Stimulated activated CD4-positive, alpha-beta T cell treated with anti-CD3 and anti-CD28 coated beads, Interleukin-4, amount 100 ng/mL, for 24 hours (primary cell): ENCODE measurements at places on chromosomes 3 and 15.
A peak's percentile ranks its signal among the peaks of the same experiment; 100 is the strongest.

DNA sequence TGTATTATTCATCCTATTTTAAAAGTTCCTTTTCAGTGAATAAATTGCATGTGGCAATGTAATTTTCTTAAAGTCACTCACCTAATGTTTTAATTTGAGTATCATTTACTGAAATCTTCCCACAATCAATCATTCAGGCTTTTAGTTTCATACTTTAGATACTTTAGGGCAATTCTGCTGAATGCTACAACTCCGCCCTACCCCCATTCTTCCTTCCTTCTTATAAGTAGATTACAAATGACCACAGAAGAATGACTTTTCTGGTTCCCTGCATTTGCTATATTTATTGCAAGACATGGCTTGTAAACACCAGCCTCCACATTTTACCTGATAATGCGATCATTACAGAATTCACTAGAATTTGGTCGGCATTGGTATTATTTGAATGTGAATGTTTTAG is 1061.9 kb downstream of the FHIT start:
- DNase-seq, result no peak

DNA sequence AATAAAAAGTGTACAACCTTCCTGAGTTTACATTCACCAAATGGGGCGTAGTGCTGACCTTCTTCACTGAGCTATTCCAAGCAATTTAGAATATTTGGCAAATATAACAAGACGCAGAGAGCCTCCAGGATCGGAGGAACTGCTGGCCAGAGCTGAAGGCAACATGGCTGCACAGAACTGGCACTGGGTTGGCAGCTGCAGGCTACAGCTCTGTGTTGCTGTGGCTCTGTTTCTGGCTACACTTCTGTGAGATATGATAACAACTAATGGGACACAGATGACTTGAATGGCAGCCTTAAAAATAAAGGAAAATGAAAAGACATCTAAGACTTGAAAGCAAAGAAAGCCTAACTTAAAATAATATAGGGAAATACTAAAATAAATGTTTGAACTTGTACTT is 10.8 kb upstream of the SLC6A20 start:
- no peak for DNase-seq

DNA sequence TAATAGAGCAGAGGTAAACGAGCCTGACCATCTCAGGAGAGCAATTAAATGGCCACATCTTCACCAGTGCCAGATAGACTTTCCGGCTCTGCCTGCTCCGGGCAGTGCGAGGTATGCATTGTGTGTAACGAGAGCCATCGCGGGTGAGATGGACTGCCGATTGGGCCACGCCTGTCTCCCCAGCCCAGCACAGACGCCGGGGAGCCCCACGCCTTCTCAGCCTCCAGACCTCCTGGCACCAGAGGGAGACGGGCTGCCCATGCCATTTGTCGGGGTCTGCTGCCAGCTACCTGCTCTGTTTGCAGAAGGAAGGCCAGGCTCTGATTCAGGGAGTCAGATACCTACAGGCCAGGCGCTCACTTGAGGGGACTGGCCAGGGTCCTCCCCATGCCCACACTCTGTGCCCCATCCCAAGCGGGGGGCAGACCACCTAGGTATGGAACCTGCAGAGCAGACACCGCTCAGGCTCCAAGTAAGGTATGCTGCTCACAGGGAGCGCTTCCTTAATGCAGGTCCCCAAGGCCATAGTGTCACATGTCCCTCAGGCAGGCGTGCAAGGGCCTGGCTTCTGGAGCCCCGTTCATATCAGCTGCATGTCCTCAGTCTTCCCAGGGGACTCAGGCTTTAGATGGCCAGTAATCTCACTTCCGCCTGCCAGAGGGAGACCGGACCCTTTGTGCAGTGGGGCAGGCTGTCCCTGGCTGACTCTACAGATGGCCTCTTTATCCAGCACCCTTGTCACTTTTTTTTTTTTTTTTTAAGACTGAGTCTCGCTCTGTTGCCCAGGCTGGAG is 62.2 kb downstream of the DNAJB8 start:
- DNase-seq, result no peak

- no peak for DNase-seq
Observed at GRCh38 chr15:70517194-70517590, 246.2 kb downstream of the UACA start.

- peak; percentile 76 for DNase-seq
Observed at GRCh38 chr3:16849229-16849628, 35.5 kb upstream of the PLCL2 start.

GRCh38 chr3:4495294-4496086 is 2.3 kb downstream of the ITPR1 start:
- DNase-seq, result no peak

DNA sequence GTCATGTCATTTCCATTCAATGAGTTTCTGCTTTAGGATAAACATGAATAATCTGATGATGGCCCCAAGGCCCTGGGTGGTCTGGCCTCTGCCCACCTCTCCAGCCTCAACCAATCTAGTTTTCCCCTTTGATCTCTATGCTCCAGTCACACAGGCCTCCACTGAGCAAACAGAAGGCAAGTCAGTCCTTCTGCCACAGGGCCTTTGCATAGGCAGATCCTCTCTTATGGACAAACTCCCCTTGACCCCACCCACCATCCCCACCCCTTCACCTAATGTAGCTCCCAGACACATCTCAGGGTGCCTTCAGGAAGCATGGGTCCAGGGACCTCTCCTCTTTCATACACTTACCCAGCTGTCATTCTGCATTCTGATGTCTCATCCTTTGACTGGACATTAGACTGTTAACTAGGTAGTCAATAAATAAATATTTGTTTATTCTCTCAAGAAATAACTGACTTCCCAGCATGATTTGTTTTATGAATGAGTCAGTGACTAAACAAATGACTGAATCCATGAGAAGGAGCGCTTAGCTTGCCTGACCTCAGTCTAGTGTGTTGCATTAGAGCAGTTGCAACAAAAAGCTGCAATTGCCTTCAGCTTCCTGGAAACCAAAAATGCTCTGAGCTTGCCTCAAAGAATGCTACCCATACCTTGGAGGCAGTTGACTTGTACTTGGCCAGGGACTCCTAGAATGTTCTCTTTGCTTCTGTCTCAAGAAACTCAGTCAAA is 386.6 kb upstream of the WNT5A start:
- DNase-seq, result no peak

DNA sequence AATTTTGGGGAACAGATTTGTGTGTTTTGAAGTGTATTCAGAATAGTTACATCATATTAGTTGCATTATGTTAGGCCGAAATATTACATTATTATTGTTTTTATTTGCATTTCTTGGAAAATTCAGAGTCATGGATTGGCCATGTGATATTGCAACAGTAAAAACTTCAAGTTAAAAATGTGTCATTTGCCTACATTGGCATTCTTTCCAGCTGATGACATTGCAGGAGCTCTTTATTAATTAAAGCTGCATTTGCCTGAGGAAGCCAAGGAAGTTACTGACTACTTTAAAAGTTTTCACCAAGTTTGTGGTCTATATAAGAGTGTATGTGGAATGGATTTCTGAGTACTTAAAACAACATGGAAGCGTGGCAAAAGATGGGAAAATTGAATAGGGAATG is 726.4 kb upstream of the SGO1 start:
- DNase-seq, result no peak

- DNase-seq, result no peak
Observed at GRCh38 chr3:193230610-193231009, 10.4 kb upstream of the PLAAT1 start.

DNA sequence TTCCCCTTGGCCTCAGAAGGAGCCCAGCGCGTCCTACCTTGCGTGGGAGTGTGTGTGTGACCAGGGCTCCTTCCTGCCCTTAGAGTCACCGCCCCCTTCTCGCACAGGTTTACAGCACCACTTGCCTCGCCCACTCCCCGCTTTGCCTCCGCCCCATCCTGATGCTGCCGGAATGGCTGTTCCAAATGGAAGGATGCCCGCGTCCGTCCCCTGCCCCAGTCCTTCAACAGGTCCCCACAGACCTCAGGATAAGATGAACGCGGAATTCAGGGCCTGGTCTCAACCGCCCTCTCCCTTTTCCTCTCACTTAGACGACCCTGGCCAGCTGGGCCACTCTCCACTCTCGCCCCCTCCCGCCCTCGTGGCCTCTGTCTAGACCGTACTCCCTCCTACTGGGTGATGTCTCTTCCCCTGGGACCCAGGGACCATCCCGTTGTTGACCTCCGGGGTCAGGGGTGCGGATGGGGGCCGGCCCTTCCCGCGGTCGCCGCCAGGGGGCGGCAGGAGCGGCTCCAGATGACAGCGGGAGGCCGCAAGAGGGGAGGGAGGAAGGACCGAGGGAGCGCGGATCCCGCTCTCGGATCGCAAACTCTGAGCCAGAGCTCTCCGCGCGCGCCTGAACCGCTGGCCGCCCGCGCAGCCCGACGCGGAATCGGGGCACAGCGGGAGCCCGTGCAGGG is at the start of gene THSD4:
Gene THSD4 (plus strand): TSS at position 585 of the 680 bp plus-strand sequence.
- DNase-seq, result peak; percentile 58

GRCh38 chr3:160949460-160949859 is 155.7 kb downstream of the B3GALNT1 start:
- DNase-seq, result no peak

GRCh38 chr15:71448688-71449114 is 333.4 kb downstream of the THSD4 start:
- peak; percentile 6 for DNase-seq

GRCh38 chr3:13236557-13237173 is 163.4 kb upstream of the IQSEC1 start:
- no peak for DNase-seq

DNA sequence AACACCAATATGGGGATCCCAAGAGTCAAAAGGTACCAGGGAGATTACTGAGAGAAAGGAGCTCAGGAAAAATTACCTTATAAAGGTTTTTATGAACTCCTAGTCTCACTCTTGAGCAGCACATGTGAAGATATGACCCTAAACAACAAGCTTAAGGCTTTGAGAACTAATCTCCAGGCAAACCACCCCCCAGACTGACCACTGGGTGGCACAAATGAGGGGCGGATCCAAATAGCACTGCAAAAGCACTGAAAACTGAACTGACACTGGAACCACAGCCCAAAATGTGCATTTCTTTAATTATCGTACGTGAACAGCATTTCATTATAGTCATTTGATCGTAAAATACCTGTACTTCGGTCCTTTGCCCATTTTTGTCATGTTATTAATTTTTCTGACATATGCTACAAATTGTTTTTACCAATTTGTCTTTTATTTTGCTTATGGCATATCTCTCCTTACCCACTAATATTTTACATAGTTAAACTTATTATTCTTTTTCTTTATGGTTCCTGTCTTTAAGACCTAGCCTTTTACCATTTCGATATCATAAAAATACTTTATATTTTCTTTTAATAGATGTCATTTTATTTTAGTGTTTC is 31.5 kb upstream of the TFDP2 start:
- peak; percentile 10 for DNase-seq

GRCh38 chr3:48715174-48715800 is 1.7 kb downstream of the IP6K2 start:
- no peak for DNase-seq

GRCh38 chr15:66110864-66111263 is 142.7 kb downstream of the MEGF11 start:
- no peak for DNase-seq

DNA sequence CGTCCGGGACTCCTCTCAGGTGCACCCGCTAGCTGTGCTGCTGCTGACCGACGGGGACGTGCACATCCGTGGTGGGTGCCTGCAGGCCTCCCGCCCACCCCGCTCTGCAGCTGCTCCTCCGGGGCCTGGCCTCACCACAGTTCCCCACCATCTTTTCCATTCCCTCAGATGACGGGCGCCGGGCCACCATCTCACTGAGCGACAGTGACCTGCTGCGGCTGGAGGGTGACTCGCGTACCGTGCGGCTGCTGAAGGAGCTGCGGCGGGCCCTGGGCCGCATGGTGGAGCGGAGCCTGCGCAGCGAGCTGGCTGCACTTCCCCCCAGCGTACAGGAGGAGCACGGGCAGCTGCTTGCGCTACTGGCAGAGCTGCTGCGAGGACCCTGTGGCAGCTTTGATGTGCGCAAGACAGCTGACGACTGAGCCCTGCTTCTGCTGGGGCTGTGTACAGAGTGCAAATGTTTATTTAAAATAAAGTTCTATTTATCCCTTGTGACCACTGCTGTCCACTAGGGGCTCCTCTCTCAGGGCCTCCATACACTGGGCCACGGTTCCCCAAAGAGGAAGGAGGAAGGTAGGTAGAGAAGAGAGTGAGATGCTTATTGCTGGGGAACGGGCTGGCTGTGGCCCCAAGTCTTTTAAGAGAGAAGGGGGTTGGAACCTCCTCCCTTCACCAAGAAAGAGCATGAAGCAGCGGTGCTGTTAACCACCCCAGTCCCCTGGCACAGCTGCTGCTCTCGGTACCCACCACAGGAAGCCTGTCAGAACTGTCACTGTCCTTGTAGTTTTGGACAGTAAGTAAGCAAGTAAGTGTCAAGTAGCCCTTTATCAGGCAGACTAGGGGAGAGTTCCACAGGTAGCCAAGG is 47.0 kb downstream of the DHX30 start:
- DNase-seq, result no peak

GRCh38 chr3:42979044-42979972 is at the start of gene GASK1A:
TSS of gene GASK1A (plus strand) at chr3:42979311. CDS start at chr3:42979643, 332 bp downstream.
- DNase-seq, result peak; percentile 12

- no peak for DNase-seq
Observed at GRCh38 chr3:149621218-149622005, 36.4 kb downstream of the WWTR1 start.

- DNase-seq, result no peak
Observed at GRCh38 chr3:194586836-194587235, 46.4 kb downstream of the TMEM44 start.

- no peak for DNase-seq
Observed at GRCh38 chr15:31157644-31158069, 56.1 kb upstream of the TRPM1 start.

DNA sequence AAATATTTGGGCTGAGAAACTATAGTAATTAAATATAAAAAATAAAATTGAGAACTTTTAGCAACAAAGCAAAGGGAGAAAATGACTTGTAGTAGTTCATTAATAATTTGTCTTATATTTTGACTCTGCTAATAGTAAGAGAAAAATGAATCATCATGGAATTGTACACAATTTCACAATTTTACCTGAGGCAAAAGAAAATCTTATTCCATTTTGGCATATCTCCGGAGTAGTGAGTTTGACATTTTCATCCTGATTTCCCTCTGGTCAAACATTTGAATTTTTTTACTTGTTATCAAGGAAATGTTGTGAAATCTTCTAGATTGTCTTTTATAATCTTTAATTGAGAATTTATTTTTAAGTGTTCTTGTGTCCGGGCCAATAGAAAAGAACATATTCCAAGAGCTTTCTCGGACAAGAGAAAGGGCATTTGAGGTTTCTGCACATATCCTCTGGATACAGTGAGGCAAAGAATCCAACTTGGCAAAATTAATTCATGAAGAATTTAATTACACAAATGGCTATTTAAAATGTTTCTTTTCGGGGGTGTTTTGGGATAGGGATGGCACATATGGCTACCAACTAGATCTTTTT is 89.3 kb upstream of the IGSF10 start:
- DNase-seq, result no peak

DNA sequence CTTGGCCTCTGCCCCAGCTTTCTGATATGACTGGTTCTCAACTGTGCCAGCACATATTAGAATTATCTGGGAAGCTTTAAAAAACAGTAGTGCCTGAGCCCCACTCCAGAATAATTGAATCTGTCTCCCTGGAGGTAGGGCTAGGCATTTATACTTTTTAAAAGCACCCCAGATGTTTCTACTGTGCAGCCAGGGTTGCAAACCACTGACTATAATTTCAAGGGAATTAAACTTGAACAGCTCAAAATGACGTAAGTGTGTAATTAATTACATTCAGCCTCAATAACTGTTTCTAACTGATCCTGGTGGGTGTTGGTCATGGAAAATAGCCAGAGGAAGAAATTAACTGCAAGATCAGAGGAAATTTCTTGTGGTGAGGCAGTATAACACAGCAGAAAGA is 4.4 kb upstream of the IRAK2 start:
- DNase-seq, result no peak

GRCh38 chr15:60563539-60564404 is 84.8 kb upstream of the ICE2 start:
- no peak for DNase-seq
